Small intestine (tissue), 16 donors: ENCODE measurements at places on chromosomes 5 and 9.

GRCh38 chr5:125481506-125482465 is 735.3 kb upstream of the ZNF608 start:
- peaks cover 4% of the 10 kb centered on the region for H3K4me1 ChIP-seq
- no peak overlapping the region for H3K27ac ChIP-seq
- H3K4me3 ChIP-seq, result no peak overlapping the region

DNA sequence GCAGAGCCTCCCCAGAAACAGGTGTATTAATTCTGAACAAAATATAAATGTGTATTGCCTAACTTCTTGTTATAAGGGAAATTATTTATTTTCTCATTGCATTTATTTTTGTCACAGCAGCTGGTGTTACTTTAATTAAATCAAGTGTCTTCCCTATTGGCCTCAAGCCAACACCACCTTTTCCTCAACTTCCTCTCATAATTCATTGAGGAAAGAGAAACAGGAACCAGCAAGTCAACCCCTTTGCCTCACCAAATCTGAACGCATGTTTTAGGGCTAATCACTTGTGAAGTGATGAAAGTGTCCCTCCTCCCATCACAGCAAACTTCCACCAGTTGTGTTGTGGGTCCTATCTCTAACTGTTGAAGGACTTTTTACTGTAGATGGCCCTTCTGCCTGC is 73.1 kb downstream of the DIRAS2 start:
- DNase-seq, result no peak
- no peak overlapping the region for H3K27ac ChIP-seq
- no peaks in the 10 kb centered on the region for H3K27me3 ChIP-seq
- no peak overlapping the region for H3K4me3 ChIP-seq
- no peaks in the 10 kb centered on the region for H3K36me3 ChIP-seq

GRCh38 chr9:104961238-104961637 is 33.3 kb upstream of the ABCA1 start:
- peak; percentile 88 for DNase-seq
- no peak overlapping the region for H3K4me3 ChIP-seq
- H3K36me3 ChIP-seq, result no peaks in the 10 kb centered on the region

DNA sequence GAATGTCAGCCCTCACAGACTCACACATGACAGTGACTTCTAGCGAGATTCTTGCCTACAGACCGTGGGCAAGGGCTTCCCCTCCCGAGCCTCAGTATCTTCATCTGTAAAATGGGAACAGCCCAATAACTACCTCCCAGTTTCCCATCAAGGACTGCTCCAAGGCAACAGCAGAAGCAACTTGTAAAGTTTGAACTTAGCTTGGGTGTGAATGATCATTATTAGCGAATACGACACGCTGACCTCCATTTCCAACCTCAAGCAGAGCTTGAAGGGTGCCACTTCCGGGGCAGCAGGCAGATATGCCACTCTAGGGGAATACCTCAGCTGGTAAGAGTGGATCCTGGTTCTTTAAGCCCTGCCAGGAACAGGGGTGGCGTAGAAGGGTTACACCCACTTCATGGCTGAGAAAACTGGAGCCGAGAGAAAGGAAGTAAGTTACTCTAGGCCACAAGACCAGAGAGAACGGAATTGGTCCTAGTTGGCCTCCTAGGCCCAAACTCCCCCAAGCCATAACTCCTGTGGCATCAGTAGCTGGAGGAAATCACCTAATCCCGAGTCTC is 2.0 kb downstream of the RNF44 start:
- H3K27ac ChIP-seq, result peak overlapping the region; percentile 93
- peaks cover 52% of the 10 kb centered on the region for H3K36me3 ChIP-seq
- DNase-seq, result peak; percentile 62

DNA sequence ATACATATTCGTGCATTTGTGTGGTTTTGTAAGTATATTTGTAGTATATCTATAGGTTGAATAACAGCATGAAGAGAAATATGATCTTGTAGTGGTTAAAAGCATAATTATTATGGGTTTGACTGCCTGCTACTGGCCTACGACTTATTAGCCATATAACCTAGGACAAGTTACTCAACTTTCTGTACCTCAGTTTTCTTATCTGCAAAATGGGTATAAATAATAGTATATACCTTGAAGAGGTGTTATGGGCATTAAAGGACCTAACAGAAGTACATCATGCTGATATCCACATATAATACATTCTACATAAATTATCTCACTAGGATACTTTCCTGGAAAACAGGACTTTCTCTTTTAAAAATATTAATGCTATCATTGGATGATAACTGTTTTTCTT is 118.3 kb upstream of the ELL2 start:
- no peaks in the 10 kb centered on the region for H3K27me3 ChIP-seq
- peaks cover 2% of the 10 kb centered on the region for H3K4me1 ChIP-seq
- H3K4me3 ChIP-seq, result no peak overlapping the region
- DNase-seq, result no peak
- H3K27ac ChIP-seq, result no peak overlapping the region
